ENCODE measurements at places on chromosomes 12 and 14.

DNA sequence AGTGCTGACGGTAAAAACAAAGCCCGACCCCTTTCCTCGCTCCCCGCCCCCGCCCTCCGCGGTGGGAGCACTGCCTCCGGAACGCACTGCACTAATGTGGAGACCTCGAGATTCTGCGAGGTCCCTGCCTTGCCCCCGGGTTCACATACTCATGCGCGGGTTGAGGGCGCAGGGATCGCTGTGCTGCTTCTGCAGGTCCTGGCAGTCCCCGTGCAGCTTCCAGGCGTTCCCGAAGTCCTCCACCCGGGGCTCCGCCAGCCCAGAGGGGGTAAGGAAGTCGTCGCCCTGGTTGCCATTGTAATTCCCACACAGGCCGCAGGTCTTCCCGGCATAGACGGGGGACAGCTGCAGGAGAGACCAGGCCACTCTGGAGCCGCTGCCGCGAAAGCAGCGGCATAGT is 66.8 kb downstream of the VWF start:
- DNase-seq, result no peak

DNA sequence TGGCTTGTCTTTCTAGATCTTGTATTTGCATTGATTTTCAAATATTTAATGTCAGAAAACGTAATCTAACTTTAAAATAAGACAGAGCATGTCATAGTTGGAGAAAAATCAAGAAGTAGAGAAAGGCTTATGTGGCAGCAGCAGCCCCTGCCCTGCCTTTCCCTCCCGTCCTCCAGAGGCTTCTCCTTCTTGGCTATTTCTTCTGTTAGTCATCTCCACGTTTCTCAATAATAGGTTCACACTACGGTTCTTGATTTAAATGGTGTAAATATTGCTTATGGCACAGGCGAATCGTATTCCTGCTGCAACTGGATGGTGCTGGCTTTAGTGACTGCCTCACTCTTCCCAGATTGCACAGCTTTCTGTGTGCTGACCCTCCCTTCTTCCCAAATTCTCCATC is 42.8 kb downstream of the SLC8B1 start:
- peak; percentile 24 for DNase-seq

DNA sequence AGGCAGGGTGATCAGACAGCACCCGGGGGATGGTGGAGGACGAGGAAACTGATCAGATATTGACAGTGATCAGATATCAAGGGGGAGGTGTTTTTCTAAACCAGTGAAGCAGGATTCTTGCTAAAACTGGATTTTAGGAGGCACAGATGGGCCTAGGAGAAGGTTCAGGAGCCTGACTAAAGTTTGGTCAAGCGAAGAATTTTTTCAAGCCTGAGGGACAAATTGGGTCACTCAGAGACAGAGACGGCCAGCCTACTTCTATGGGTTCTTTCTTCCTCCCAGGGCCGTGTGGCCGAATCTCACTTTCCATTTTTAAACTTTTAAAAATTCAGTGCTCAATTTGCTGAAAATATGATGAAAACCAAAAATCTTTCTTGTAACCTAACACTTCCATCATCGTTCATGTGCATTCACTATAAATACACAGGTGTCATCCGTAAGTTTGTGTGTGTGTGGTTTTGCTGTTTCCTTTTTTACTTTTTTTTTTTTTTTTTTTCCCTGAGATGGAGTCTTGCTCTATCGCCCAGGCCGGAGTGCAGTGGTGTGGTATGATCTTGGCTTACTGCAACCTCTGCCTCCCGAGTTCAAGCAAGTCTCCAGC is 68.5 kb downstream of the RIN3 start:
- no peak for DNase-seq

DNA sequence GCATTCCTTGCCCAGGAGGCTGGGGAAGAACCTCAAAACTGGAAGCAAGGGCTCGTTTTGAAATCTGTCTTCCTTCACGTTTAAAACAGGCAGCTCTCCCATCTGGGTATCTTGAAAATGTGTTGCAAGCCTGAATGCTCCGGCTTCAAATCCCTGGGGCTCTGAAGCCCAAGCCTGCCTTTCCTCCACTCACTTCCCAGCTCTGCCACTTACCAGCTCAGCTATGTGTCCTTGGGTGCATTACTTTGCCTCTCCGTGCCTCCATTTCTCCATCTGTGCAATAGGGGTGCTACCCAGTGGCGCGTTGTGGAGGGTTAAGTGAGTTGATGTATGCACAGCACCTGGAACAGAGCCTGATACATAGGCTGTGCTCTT is 97.6 kb downstream of the GCH1 start:
- no peak for DNase-seq

GRCh38 chr12:53218551-53219291 is 11.7 kb upstream of the ITGB7 start:
- DNase-seq, result no peak

- DNase-seq, result no peak
Measured at GRCh38 chr12:11758087-11758486, 108.6 kb downstream of the ETV6 start.

DNA sequence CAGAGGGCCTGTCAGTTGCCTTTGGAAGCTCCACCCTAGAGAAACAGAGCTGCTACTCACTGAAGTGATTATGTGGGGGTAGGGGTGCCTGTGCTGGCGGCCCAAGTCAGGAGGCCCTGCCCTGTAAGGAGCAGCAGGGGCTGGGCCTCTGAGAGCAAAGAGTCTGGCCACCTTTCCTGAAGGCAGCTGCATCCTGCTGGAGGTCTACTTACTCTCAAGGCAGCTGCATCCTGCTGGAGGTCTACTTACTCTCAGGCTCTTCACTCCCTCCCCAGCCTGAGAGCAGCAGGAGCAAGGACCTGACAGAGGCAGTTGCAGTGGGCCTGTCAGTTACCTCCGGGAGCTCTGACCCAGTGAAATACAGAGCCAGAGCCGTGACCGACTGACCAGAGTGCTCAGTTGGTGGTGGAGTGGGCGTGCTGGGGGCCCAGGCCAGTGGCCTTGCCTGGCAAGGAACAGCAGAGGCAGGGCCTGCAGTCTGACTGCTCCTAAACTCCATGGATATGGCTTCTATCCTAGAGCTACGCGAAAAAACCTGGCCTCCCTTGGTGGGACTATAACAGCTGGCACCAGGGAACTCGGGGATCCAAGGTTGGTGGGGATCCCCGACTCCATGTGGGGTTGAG is 32.3 kb downstream of the RAD51B start:
- DNase-seq, result no peak

- no peak for DNase-seq
Measured at GRCh38 chr12:132566516-132567131, 43.8 kb downstream of the LRCOL1 start.

DNA sequence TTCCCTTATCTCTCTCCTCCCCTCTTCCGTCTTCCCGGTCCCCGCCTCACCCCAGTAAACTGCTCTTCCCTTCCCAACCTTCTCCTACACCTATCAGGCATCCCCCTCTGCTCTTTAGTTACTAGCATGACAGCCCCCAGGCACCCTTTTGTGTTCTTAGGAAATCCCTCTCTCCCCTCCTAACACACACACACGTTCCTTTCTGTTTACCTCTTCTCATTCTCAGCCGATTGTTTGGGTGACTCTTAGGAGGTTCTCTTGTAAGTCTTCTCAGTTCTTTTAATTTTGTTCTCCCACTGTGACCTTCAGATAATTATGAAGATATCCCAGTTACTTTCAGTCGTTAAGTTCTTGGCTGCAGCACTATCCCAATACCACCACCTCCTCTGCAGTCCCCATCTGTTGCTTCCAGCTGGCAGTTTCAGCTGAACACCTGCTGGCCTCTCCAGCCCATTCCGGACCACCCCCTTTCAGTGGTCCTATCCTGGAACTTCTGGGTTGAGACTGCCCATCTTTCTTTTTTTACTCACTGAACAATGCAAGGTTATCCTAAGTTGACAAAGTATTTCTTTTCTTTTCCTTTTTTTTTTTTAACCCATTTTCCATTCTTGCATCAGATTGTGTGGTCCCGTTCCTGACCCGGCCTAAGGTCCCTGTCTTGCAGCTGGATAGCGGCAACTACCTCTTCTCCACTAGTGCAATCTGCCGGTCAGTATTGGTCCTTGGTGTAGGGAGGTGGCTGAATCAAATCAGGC is 711 bp downstream of the MARS1 start:
- no peak for DNase-seq

DNA sequence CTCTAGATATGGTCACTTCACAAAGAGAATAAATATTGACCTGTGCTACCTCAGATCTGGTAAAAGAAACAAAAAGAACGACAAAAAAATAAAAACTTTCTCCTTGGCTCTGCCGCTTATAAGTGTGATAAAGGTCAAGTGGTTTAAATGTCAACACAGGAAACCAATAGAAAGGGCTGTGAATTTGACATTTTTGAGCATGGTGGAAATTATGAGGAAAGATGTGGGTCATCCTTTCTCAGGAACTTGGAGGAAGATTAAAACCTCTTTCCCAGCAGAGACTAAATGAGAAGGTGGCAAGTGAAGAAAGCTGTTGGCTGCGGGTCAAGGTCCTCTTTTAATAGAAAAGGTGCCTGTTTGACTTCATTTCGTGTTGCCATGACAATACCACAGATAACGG is 28.2 kb downstream of the TESPA1 start:
- no peak for DNase-seq

GRCh38 chr14:89681086-89682018 is 264.3 kb upstream of the FOXN3 start:
- no peak for DNase-seq

DNA sequence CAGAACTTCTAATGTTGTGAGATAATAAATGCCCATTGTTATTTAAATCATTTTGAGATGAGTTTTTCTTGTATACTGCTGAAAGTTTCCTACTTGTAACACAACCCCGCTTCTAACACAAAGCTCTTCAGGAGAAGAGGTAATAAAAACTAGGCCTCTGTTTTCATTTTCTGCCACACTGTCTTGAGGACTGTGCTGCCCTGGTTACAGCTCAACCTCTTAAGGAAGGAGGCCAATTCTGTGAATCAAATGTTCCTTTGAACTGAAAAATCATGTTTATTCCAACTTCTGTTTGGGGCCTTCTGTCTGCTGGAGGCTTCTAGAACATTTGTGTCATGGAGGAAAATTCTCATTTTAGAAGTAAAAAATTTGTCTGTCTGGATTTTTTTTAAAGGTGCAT is 100.3 kb downstream of the LRIG3 start:
- DNase-seq, result no peak

DNA sequence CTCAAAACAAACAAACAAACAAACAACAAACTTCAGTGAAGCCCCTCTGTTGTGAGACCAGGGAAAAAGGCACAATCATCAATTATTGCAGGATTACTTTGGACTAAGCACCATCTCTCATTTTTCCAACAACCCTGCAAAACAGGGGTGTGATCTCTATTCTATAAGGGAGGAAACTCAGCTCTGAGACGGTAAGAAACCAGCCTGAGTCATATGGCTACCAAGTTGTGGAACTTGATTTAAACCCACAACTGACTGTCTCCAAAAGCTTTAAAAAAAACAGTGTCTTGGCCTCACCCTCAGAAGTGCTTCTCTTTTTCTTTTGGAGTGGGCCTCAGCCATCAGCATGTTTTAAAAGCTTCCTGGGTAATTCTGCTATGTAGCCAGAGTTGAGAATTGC is 49.8 kb downstream of the RIN3 start:
- DNase-seq, result peak; percentile 70

DNA sequence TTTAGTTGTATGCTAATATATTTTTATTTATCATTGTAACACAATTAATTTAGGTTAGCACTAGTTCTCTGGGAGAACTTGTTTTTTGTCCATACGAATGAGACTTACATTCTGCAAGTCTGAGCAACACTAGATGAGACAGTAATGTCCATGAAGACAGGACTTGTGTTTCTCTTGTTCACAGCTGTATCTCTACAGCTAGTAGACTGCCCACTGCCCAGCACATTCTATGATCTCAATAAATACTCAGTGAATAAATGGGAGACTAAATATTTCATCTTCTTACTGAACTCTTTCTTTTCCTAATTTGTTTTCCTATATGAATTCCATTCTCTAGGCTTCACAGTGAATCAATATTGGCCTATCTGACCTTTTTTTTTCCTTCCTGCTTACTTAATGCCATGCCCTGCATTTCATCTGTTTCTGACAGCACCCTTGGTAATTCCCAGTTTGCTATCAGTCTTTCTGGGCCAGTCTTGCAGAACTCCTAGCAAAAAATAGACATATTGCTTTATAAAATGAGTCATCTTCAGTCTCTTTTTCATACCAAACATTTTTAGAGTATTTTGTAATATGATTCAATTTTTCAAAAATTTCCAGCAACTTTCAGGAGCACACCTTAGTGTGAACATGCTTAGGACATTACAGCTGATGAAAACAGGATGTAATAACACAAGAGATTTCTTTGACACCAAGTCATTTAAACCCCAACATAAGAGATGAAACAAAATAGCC is 185.5 kb upstream of the ATP2B1 start:
- peak; percentile 70 for DNase-seq

DNA sequence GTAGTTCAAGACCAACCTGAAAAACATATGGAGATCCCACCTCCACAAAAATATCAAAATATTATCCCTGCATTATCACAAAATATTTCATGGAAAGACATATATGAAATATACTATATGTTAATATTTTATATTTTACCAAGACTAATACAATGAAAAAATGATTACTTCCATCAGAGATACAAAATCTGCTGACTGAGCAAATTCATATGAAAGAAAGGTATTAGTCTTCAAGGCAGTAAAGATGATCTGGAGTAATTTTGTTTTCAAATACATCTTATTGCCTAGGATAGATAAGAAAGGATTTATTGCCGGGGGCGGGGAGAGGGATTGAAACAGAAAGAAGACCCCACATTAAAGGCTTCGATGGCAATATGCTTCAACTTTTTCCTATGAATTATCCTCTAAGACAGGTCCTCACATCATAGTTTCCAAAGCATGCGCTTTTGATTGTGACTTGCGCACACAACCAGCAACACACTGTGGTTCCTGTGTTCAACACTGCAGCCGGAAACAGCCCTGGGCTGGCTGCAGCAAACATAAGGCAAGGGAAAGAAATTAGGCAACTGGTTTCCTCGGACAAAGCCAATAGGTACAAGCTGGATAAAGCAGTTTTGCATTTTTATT is 83.2 kb downstream of the SPPL3 start:
- no peak for DNase-seq

- DNase-seq, result no peak
Measured at GRCh38 chr12:71183846-71184245, 26.0 kb upstream of the TSPAN8 start.

- DNase-seq, result no peak
Measured at GRCh38 chr14:88829685-88830302, 5.3 kb downstream of the TTC8 start.

- DNase-seq, result no peak
Measured at GRCh38 chr12:78726854-78727253, 137.7 kb upstream of the SYT1 start.

GRCh38 chr14:59632381-59632780 is 55.8 kb upstream of the CCDC175 start:
- peak; percentile 43 for DNase-seq

DNA sequence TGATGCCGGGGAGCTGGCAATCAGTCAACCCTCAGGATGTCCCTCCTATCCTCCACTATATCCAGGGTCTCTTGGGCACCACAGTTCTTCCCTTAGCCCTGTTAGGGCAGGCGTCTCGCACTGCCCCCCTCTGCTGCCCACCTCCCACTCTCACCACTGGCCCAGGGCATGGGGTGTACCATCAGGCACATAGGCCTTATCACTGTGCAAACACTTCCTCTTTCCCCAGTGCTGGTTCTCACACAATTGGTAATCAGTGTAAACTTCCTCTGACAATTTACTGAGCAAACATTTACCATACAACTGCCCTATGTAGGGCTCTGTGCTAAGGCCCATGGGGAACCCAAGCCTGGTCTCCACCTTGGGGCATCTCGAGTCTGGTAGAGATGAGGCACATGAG is 20.1 kb upstream of the TMED10 start:
- DNase-seq, result no peak
